ENCODE measurements at places on chromosomes 4 and X.

DNA sequence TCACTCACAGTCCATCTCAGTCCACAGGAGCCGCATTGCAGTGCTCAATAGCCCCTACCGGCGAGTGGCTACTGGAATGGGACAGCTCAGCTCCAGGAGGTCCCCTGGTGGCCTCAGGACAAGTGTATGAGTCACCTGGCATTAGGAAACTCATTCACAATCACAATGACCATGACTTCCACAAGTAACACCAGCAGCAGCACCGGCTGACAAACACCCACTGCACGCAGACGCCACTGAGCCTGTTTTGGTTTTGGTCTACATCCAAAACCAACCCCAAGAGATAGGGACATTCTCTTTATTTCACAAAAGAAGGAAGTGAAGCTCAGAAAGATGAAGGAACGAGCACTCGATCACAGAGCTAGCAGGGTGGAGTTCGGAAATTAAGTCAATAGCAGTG lies 8.1 kb downstream of the JAKMIP1 start:
- DNase-seq, result no peak

GRCh38 chr4:5112333-5113095 lies 61.2 kb downstream of the STK32B start:
- DNase-seq, result no peak

- DNase-seq, result no peak
These were observed 279.0 kb downstream of the ANKRD50 start for GRCh38 chr4:124433500-124433899.

DNA sequence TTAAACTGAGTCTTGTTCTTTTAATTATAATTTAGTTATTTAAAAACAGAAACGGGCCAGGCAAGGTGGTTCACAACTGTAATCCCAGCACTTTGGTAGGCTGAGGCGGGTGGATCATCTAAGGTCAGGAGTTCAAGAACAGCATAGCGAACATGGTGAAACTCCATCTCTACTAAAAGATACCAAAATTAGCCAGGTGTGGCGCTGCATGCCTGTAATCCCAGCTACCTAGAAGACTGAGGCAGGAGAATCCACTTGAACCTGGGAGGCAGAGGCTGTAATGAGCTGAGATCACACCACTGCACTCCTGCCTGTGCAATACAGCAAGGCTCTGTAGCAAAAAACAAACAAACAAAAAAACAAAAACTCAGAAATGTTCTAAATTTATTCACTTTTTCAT lies 852.9 kb downstream of the TECRL start:
- no peak for DNase-seq

DNA sequence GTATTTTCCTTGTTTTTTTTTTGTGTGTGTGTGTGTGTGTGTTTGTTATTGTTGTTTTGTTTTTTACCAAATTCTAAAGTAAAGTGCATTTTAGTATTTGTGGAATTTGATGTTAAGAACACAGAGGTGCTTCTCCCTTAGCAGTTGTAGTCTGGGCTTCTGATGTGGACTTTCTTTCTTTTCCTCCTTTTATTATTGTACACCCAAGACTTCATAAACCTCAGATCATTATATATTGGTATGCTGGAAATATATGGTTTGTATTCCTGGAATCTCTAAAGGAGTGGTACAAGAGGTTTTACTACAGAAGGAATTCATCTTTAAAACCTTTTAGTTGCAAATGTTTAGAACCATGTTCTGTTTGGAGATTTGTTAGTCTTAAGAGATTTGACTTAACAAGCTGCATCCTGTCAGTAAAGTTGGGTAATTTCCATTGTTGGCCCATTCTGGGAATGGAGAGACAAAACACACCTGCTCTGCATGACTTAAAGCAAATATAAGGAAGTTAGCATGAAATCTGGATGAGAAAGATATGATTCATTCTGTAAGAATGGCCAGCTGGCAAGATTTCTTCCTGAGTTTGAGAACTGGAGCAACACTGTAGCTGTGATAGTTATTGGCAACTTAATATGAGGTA lies 64.0 kb downstream of the SMAD1 start:
- peak; percentile 38 for DNase-seq

DNA sequence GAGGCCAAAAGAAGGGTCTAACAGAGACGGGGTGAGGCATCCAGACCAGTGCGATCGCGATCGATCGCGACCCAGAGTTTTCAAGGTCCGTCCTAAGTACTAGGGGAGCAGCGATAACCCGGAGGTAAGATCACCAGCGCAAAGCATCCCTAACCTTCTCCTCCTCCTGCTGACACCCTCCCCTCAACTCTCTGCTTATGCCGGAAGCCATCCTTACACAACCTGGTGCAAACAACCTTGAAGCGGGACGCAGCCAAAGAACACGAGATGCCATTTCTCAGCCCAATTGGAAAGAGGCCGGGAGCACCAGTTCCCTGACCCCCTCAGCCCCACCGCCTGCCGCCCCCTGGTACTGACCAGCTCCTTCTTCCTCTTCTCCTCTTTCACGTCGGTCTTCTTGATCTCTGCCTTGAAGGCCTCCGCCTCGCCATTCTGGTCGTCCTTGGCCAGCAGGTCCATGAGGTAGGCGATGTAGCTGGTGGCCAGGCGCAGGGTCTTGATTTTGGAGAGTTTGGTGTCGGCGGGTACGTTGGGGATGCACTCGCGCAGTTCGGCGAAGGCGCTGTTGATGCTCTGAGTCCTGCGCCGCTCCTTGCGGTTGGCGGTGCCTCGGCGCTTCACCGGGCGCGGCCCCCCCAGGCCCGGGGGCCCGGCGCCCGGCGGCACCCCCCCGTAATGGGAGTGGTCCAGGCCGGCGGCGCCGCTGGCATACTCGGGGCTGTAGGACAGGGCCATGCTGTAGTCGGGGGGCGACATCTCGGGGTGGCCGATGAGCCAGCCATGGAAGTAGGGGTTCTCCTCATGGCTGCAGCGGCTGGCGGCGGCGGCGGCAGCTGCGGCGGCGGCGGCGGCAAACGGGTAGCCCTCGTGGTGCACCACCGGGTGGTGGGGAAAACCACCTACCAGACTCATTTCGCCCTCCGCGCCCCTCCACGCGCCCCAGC lies 1.4 kb downstream of the HAND2 start:
- DNase-seq, result no peak

DNA sequence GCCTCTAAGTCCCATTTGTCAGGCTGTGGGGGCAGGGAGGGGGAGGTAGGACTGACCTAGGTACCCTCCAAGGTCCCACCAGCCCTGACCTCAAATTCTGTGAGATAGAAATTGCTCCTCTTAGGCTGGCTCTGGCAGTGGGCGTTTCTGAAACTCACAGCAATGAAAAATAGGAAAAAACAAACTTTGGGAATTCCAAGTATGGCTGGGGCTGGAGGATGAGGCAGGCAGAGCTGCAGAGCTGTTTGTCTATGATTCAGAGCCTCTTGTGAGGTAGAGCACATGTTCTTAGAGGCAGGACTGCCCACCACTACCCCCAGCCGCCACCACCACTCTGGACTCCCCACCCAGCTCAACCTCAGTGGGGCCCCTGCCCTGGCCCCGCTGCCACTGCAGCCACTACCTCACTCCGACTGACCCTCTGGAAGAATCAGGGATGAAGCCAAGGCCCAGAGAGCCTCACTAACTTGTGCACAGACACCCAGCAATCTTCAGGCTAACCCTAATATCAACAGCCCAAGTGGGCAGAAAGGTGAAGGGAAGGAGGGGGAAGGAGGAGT lies 98.2 kb downstream of the PJA1 start:
- no peak for DNase-seq

DNA sequence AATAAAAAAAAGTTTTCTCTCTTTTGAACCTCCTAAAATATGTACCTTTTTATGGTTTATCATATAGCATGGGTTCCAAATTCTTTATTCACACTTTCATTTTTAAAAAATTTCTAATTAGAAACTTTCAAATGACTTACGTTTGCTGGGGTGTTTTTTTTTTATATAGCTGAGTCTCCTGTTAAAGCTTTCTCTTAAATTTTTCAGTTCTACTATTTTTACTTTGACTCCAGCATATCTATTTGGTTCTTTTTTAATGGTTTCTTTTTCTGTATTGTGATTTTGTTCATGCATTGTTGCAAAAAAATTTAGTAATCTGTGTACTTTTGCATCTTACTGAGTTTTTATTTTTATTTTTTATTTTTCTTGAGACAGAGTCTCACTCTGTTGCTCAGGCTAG lies 22.3 kb downstream of the ZNF718 start:
- no peak for DNase-seq

DNA sequence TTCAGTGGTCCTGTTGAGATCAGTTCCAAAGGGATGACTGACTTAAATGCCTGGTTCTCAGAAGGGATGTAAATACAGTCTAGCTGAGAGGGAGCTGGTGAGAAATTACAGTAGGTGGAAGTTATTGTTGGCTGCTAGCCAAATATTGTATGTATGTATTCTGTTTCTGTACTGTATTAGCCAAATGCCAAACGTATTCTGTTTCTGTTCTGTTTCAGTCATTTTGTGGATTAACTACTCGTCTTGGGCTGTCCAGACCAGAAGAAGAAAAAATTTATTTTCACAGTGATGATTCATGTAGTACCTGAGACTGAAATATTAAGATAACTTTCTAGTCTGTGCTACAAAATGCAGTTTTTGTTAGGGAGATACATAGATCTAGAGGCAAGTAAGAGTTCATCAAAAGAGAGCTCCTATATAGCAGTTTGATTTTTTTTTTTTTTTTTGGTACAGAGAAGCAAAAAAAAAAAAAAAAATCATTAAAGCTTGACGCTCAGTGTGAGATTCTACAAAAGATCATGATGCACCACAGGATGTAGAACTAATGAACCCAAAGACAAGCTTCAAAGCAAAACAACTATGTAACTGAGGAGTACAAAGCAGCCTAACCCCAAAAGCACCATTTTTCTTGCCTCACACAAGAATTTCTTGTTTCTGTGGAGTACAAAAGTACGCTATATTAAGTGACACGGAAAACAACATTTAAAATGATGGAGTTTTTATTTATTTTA lies 54.8 kb downstream of the CASP6 start:
- DNase-seq, result no peak
